ENCODE measurements at places on chromosomes 7 and 10.

DNA sequence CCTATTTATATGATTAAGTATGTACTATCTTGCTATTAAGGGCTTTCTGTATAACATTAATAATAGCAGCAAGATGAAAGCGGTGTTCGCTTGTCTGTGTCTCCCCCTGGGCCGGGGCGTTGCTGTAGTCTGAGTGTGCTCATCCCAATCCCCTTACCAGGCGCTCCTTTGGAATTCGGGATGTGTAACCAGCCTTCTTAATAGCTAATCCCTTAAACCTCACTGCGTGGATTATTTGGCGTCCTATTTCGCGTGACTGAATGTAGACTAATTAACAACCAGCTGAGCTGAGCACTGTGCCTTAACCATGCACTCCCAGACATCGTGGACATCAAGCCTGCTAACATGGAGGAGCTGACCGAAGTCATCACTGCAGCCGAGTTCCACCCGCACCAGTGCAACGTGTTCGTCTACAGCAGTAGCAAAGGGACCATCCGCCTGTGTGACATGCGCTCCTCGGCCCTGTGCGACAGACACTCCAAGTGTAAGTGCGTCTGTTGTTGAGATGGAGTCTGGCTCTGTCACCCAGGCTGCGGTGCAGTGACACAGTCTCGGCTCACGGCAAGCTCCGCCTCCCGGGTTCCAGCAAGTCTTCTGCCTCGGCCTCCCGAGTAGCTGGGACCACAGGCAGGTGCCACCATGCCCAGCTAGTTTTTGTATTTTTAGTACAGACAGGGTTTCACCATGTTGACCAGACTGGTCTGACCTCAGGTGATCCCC is 36.6 kb downstream of the BNIP3 start:
- peak; percentile 61 for DNase-seq
- H3K36me3 ChIP-seq, result peaks cover 70% of the 10 kb centered on the region
- H3K27ac ChIP-seq, result peak overlapping the region; percentile 98
- H3K27me3 ChIP-seq, result no peaks in the 10 kb centered on the region
- H3K4me3 ChIP-seq, result no peak overlapping the region

- no peak overlapping the region for H3K27ac ChIP-seq
- no peak overlapping the region for H3K4me3 ChIP-seq
- DNase-seq, result no peak
- H3K27me3 ChIP-seq, result no peaks in the 10 kb centered on the region
- H3K4me1 ChIP-seq, result no peaks in the 10 kb centered on the region
Measured at GRCh38 chr7:98228801-98229200, 17.6 kb downstream of the BHLHA15 start.

GRCh38 chr7:132677918-132678317 is 101.6 kb upstream of the PLXNA4 start:
- no peaks in the 10 kb centered on the region for H3K36me3 ChIP-seq
- H3K4me3 ChIP-seq, result no peak overlapping the region
- no peaks in the 10 kb centered on the region for H3K4me1 ChIP-seq
- no peaks in the 10 kb centered on the region for H3K27me3 ChIP-seq

DNA sequence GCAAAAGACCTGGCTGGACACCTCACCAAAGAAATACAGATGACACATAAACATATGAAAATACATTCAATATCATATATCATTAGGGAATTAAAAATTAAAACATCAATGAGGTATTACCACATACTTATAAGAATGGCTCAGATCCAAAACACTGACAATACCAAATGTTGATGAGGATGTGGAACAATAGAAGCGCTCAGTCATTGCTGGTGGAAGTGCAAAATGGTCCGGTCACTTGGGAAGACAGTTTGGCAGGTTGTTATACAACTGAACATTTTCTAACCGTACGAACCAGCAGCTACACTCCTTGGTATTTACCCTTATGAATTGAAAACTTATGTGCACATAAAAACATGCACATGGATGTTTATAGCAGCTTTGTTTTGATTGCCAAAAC is 38.5 kb downstream of the ZMYND11 start:
- no peak for DNase-seq
- no peaks in the 10 kb centered on the region for H3K36me3 ChIP-seq
- no peaks in the 10 kb centered on the region for H3K27me3 ChIP-seq
- no peak overlapping the region for H3K27ac ChIP-seq
- no peaks in the 10 kb centered on the region for H3K4me1 ChIP-seq

DNA sequence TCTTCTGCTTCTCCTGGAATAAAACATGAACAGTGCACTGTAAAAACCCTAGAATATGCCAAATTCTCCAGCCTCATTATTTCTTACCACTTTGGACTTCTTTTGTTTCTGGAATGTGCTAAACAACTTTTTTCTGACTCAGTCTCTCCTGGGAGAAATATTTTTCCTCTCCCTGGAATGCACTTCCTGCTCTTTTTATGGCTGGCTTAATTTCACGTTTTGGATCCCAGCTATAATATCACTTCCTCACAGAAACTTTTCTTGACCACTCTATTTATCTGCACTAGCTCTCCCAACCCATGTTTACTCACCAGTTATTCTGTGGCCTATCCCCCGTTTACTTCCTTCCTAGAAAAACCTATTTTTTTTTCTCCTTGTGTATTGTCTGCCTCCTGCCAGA is 26.7 kb downstream of the ABCB5 start:
- H3K4me3 ChIP-seq, result no peak overlapping the region
- H3K27me3 ChIP-seq, result no peaks in the 10 kb centered on the region
- no peak overlapping the region for H3K27ac ChIP-seq
- H3K4me1 ChIP-seq, result no peaks in the 10 kb centered on the region
- no peak for DNase-seq
- H3K36me3 ChIP-seq, result no peaks in the 10 kb centered on the region

- H3K27me3 ChIP-seq, result no peaks in the 10 kb centered on the region
- no peak overlapping the region for H3K27ac ChIP-seq
- no peaks in the 10 kb centered on the region for H3K4me1 ChIP-seq
- H3K36me3 ChIP-seq, result no peaks in the 10 kb centered on the region
Measured at GRCh38 chr10:44910602-44911001, 535 bp upstream of the TMEM72 start.

DNA sequence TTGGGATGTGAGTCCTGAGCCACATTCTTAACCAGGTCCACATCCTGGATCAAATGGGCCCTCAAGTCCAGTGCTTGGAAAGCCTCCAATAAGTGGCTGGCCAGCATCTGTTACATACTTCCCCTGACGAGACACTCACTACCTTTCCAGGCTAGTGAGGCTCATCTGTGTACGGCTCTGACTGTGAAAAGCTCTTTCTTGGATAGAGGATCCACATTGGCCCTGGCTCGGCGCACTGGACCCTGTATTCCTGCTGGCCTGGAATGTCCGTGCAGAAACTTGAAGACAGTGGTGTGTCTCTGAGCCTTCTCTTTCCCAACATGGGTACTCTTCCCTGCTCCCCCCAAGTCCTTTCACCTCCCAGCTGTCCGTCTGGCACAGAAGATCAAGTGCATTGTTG is 35.5 kb downstream of the MYL10 start:
- no peak overlapping the region for H3K27ac ChIP-seq
- H3K27me3 ChIP-seq, result no peaks in the 10 kb centered on the region
- peaks cover 5% of the 10 kb centered on the region for H3K4me1 ChIP-seq
- no peak overlapping the region for H3K4me3 ChIP-seq

DNA sequence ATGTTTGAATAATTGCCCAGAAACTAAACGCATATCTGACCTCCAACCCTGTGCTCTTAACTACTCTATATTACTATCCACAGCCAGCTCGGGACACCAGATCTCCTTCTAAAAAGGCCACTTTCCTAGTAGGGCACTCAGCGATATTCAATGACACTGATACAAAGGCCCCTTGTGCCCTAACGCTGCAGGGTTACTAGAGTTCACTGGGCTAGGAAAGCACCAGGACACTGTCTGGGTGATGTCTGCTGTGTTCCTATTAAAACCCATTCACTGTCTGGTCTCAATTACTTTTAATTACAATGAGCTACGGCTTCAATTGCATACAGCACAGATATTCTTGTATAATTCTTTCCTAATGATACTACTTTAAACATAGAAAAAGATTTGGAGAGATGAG is 91.7 kb downstream of the SORCS1 start:
- no peak overlapping the region for H3K4me3 ChIP-seq
- H3K27ac ChIP-seq, result no peak overlapping the region
- H3K4me1 ChIP-seq, result no peaks in the 10 kb centered on the region
- no peak for DNase-seq
- H3K27me3 ChIP-seq, result no peaks in the 10 kb centered on the region

DNA sequence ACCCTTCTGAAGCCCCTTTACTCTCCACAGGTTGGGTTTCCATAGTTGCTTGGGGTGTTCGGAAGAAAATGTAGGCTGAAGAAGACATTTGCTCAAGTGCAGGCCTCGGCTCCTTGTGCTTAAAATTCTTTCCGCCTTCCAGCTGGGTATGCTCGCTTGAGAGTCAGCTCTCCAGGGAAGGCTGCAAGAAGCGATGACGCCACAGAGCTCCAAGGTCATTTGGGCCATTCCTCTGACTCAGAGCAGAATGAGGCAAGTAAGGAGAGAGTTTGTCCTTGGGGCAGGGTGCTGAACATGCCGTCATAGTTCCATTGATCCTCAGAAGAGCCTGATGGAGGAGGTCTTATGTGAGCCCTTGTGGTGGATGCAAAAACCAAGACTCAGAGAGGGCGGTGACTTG is 27.4 kb upstream of the HSPA12A start:
- no peaks in the 10 kb centered on the region for H3K27me3 ChIP-seq
- DNase-seq, result no peak
- peaks cover 21% of the 10 kb centered on the region for H3K4me1 ChIP-seq
- H3K36me3 ChIP-seq, result no peaks in the 10 kb centered on the region
- no peak overlapping the region for H3K4me3 ChIP-seq
- H3K27ac ChIP-seq, result no peak overlapping the region

DNA sequence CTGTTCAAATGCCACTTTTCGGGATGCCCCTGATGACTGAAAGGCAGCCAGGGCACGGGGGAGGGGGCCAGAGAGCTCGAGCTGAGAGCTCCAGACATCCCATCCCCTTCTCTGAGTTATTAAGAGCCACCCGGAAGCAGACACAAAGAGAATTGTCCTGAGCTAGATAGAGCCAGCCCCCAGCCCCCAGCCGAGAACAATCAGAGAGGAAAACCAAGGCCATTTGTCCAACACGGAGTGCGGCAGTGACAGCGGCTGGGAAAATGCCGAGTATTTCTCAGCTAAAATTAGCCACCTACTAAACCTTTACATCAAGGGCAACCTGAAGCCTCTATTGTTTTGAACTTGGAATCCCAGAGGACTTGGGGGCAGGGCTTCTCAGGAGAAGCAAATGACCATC is 51.0 kb downstream of the UNC5B start:
- H3K36me3 ChIP-seq, result no peaks in the 10 kb centered on the region
- no peak overlapping the region for H3K27ac ChIP-seq
- peaks cover 31% of the 10 kb centered on the region for H3K4me1 ChIP-seq
- no peaks in the 10 kb centered on the region for H3K27me3 ChIP-seq
- no peak for DNase-seq

DNA sequence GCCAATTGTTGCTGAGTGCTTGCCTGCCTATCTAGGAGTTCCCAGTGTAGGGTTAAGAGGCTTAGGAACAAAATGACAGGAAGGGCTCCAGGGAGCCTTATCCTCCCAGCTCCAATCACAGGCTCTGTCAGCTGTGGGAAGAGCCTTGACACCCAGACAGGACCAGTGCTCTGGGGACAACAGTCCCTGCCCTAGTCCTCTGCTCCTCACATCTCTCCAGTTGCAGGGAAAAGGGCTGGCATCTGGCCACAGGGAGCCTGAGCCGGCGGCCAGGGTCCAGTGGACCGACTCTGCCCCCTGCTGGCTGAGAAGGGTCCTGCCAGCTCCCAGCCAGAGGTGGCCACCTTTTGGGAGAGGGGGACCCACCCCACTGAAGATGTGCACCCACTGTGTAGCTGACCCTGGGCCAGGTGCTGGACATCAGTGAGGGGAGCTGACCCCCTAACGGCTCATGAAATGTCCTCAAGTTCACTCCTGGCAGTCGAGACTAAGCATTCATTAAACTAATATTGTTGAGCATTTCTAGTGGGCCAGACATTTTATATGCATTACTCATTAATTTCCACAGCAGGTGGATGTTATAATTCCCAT is 17.6 kb downstream of the DNAJB12 start:
- H3K36me3 ChIP-seq, result peaks cover 40% of the 10 kb centered on the region
- H3K4me1 ChIP-seq, result peaks cover 35% of the 10 kb centered on the region
- H3K27ac ChIP-seq, result peak overlapping the region; percentile 99
- DNase-seq, result no peak
- H3K27me3 ChIP-seq, result no peaks in the 10 kb centered on the region
- H3K4me3 ChIP-seq, result no peak overlapping the region

DNA sequence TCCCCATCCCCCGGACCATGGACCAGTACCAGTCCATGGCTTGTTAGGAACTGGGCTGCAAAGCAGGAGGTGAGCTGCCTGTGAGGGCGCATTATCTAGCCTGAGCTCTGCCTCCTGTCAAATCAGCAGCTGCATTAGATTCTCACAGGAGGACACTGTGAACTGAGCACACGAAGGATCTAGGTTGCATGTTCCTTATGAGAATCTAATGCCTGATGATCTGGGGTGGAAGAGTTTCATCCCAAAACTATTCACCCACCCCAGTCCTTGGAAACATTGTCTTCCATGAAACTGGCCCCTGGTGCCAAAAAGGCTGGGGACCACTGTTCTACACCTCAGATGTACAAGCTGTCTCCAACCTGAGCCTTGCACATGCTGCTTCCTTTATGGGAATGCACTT is 24.1 kb upstream of the JMJD1C start:
- H3K4me3 ChIP-seq, result no peak overlapping the region
- DNase-seq, result no peak
- H3K4me1 ChIP-seq, result peaks cover 34% of the 10 kb centered on the region
- H3K27me3 ChIP-seq, result no peaks in the 10 kb centered on the region
- H3K27ac ChIP-seq, result no peak overlapping the region
- no peaks in the 10 kb centered on the region for H3K36me3 ChIP-seq

DNA sequence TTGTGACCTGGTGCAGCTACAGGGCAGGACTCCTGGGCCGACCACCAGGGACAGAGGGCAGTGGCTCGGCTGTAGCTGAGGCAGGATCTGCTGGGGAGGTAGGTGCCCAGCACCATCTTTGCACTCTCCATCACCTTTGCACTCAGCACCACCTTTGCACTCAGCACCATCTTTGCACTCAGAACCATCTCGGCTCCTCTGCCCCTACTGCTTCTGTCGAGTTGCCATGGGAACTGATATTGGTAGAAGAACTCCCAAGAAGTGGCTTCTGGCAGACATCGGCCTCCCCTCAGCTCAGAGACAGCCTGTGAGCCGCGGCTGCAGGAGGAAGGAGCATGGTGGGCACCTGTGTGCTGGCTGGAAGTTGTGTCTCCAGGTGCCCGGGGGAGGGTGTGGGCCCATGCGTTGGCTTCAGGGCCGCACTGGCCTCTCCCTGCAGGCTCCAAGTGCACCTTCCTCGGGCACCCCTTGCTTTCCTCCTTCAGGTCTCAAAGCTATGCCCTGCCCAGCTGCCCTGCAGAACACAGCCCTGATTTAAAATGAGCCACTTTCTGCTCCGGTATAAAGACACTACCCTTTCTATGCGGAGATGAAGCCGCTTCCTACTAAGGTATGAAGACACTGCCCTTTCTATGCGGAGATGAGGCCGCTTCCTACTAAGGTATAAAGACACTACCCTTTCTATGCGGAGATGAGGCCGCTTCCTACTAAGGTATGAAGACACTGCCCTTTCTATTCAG is 514.5 kb downstream of the PTPRN2 start:
- DNase-seq, result peak; percentile 25
- H3K27me3 ChIP-seq, result no peaks in the 10 kb centered on the region
- H3K4me1 ChIP-seq, result no peaks in the 10 kb centered on the region
- H3K27ac ChIP-seq, result no peak overlapping the region
- no peaks in the 10 kb centered on the region for H3K36me3 ChIP-seq

Measured in RWPE2 (cell line).